Hypothalamus (tissue), 51 donors: ENCODE measurements at places on chromosomes 3 and 15.

- no peak for DNase-seq
Observed at GRCh38 chr15:79769069-79769481, 127.7 kb downstream of the MTHFS start.

GRCh38 chr15:27509014-27509413 is 538.0 kb downstream of the GABRG3 start:
- no peak for DNase-seq

DNA sequence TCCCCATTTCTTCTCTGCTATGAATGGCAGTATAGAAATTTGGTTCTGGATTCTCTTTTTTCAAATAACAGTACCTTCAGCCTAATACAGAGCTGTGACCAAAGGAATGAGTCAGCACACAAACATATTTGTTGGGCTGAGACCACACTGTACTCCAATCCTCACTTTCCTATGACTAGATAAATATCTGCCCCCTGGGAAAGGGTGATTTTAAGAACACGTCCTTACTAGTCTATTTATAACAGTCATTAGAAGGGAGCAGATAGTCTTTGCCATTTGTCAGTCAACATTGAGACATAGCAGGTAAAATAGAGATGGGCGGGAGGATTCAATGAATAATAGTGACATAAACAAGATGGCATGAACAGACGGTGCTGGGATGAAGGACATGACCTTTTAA is 461.3 kb downstream of the MCTP2 start:
- DNase-seq: no peak

GRCh38 chr3:133197619-133198018 is 159.4 kb downstream of the TMEM108 start:
- DNase-seq: no peak

DNA sequence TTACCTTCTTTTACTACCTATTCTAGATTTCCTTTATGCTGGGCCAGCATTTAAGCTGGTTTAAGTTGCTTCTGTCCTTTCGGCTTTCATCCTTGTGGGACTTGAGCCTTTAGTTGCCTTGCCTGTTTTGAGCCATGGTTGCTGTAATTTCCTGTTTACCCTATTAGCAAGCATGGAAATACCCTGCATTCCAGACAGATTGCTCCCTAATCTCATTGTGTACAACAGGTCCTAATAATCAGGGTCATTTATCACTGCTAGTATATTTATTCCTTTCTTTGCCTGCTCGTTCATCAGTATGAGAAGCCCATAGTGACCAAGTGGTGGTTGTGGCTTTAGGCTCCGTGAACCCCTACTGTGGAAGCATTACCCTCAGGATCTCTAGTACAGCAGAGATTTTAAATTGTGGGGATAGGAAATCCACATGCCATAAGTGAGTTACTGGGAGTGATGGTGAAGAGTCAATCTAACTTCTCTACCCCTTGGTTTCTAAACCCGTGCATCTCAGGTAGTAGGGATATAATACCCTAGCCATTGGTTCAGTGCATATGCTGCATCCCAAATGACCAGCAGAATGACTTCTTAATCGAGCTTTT is 31.9 kb downstream of the NCK1 start:
- DNase-seq: no peak

- DNase-seq: no peak
Observed at GRCh38 chr3:69330891-69331400, 54.9 kb downstream of the FRMD4B start.

DNA sequence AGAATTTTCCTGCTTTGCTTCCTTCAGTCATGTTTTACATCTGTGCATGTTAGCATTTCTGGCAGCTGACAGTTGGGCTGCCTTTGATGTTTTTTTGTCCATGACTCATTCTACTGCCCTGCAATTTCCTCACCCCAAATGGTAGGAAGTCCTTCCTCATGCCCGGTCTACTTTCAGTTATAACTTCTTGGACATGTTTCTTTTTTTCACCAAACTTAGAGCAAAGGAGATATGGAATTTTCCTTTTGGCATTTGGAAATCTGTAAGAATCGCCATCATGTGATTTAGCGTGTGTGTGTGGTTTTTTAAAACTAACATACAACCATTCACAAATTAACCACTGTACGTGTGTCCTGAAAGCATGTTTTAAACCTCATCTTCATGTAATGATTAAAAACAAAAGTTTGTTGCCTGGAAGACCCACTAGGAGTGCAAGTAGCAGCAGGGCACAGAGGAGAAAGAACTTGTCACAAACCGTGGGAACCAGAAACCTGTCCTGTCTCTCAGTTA is 430.7 kb upstream of the CFAP20DC start:
- DNase-seq: no peak

DNA sequence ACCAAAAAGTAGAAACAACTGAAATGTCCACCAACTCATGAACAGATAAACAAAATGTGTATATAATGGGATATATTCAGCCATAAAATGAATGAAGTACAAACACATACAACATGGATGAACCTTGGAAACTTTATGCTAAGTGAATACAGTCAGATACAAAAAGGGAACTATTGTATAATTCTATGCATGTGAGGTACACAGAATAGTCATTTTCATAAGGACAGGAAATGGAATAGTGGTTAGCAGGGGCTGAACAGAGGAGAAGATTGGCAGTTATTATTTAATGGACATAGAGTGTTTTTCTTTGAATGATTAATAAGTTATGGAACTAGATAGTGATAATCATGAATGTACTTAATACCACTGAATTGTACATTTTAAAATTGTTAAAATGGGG is 20.0 kb upstream of the TRANK1 start:
- DNase-seq: no peak

- no peak for DNase-seq
Observed at GRCh38 chr3:138688871-138689299, 80.3 kb downstream of the FAIM start.

- no peak for DNase-seq
Observed at GRCh38 chr15:92947071-92947730, 47.1 kb downstream of the CHD2 start.

- DNase-seq: no peak
Observed at GRCh38 chr3:190340071-190340470, 17.8 kb upstream of the CLDN1 start.

DNA sequence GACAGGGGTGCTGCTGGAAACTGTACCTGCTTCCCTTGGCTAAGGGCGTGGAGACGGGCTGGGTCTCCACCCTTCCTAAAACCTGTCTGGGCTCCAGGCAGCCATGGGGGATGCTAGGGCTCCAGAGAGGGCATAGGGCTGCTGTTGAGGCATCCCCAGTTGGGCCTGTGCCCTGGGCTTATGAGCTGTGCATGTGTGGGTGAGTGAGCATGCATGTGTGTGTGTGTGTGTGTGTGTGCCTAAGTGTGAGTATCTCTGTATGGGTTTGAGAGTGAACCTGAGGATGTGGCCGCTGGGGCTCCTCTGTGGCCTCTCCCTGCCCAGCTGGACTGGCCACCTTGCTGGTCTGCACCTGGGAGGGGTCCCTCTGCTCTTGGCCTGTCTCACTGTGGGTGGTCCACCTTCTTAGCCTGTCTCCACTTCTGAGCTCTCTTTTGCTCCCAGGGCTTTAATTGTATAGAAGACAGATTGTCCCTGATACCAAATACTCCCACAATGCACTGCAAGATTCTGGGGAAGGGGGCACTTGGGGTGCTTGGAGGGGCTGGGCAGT is 11.9 kb upstream of the TMEM115 start:
- no peak for DNase-seq
